ENCODE measurements at places on chromosomes 16 and 17. TPM values are rescaled to one million over a fixed set of nuclear protein-coding genes. Genes with fewer than 3 reads are reported as not detected.

- H3K4me3 ChIP-seq, result no peak overlapping the region
- H3K4me1 ChIP-seq, result no peaks in the 10 kb centered on the region
- H3K36me3 ChIP-seq, result no peaks in the 10 kb centered on the region
- no peaks in the 10 kb centered on the region for H3K27me3 ChIP-seq
- H3K27ac ChIP-seq, result no peak overlapping the region
- DNase-seq, result no peak
Measured at GRCh38 chr16:47060596-47060995, 83.1 kb downstream of the NETO2 start.

- no peak overlapping the region for H3K27ac ChIP-seq
- H3K27me3 ChIP-seq, result no peaks in the 10 kb centered on the region
Measured at GRCh38 chr17:79625706-79626105, 14.9 kb upstream of the RBFOX3 start.

DNA sequence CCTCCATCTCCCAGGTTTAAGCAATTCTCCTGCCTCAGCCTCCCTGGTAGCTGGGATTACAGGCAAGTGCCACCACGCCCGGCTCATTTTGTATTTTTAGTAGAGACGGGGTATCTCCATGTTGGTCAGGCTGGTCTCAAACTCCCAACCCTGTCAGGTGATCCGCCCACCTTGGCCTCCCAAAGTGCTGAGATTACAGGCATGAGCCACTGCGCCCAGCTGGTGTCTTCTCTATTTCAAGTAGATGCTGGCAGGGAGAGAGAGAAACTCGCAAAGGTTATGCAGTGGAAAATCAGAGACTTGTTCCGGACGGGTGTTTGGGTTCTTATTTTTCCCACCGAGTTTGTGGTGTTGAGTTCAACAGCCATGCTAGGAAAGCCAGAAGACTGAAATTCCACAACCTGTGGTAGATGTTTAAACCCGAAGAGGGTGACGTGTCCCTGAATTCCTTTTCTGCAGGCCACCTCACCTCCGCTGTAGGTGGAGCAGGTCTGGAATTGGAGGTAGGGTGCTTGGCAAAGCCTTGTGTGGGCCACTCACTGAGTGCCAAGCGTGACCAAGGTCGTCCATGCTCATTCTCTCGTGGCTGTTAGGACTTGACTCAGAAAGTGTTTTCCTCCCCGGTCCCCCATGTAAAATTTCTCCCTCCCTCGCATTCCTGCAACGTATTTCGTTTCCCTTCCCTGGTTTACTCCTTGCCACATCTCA lies 7.3 kb upstream of the ZDHHC7 start:
- H3K36me3 ChIP-seq, result no peaks in the 10 kb centered on the region
- DNase-seq, result no peak
- no peaks in the 10 kb centered on the region for H3K4me1 ChIP-seq
- no peak overlapping the region for H3K4me3 ChIP-seq
- no peaks in the 10 kb centered on the region for H3K27me3 ChIP-seq

DNA sequence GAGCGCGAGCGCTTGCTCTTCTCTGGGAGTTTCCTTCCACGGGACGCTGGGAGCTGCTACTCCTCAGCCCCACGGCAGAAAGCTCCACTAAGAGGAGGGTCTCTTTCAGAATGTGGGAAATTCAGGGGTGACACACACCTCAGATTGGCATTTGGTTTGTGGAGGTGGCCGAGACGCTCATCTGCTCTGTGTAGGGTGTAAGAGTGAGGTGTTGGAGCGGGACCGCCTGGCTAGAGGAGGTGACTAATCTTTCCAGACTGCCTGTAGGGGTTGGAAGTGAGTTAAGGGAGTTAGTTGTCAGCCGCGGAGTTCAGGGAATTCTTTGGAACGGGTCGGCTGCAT lies 735 bp downstream of the PSMD11 start:
- peak overlapping the region; percentile 97 for H3K4me3 ChIP-seq
- no peak for DNase-seq
- H3K27ac ChIP-seq, result peak overlapping the region; percentile 84

GRCh38 chr17:29787995-29788394 lies 142.0 kb downstream of the SSH2 start:
- DNase-seq, result no peak
- H3K4me1 ChIP-seq, result peaks cover 32% of the 10 kb centered on the region
- H3K4me3 ChIP-seq, result no peak overlapping the region
- no peaks in the 10 kb centered on the region for H3K27me3 ChIP-seq

The TBC1D28 gene
- not detected for total RNA-seq

- no peaks in the 10 kb centered on the region for H3K36me3 ChIP-seq
- no peak overlapping the region for H3K4me3 ChIP-seq
- H3K4me1 ChIP-seq, result peaks cover 85% of the 10 kb centered on the region
- H3K27me3 ChIP-seq, result no peaks in the 10 kb centered on the region
- DNase-seq, result no peak
Measured at GRCh38 chr17:45307290-45308015, 9.4 kb downstream of the MAP3K14 start.

The RPL27 gene
- total RNA-seq, result 1,071 TPM

DNA sequence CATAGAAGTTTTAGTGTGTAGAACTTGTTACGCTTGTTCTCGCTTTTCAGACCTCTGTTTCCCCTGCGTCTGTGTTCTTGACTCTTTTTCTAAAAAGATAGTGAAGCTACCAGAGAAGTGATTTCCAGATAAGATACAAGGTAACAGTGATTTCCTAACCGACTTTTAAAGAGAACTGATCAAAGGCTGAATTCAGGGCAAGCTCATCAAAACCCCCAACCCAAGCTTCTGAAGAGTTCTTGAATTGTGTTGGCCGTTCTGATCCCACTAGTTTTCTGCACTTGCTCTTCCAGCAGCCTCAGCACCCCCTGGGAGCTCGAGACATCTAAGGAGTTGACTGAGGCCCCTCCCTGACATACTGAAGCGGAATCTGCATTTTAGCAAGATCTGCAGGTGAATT lies 12.7 kb upstream of the NSMCE1 start:
- H3K36me3 ChIP-seq, result no peaks in the 10 kb centered on the region
- no peaks in the 10 kb centered on the region for H3K27me3 ChIP-seq
- H3K4me3 ChIP-seq, result no peak overlapping the region
- H3K4me1 ChIP-seq, result peaks cover 4% of the 10 kb centered on the region

DNA sequence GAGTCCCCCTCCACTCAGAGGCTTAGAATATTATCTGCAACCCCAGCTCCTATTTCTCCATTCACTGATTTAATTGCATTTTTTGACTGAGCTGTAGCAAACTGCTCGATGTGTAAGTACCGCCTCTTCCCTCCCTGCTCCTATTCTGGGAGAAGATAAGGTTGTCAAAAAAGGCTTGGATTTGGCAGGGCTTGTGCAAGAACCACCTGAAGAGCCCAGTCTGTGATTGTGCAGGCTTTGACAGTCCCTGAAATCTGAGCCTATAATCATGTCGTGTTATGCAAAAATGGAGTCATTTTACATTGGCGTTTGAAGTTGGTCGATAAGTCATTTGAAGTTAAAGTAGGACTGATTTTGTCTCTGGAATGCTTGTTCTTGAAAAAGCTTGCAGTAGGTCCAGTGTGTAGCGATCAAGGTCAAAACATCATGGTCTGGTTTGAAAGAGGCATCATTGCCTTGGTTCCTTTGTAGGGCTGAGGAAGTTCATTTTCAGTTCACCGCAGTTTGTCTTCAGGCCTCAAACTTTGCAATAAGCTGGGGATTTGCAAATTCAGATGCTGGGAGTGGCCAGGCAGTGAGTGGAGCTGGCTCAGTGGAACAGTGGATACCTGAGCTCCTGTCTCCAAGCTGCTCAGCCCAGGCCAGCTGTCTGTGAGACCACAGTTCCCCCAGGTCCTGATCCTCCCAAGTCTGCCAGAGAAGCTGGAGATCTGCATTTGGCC lies 68.8 kb downstream of the KATNIP start:
- no peaks in the 10 kb centered on the region for H3K4me1 ChIP-seq
- H3K4me3 ChIP-seq, result no peak overlapping the region
- H3K27ac ChIP-seq, result no peak overlapping the region
- H3K27me3 ChIP-seq, result no peaks in the 10 kb centered on the region

GRCh38 chr16:67763066-67763465 lies 43.3 kb downstream of the RANBP10 start:
- no peak overlapping the region for H3K27ac ChIP-seq
- DNase-seq, result no peak
- H3K4me1 ChIP-seq, result peaks cover 4% of the 10 kb centered on the region
- H3K27me3 ChIP-seq, result no peaks in the 10 kb centered on the region
- H3K4me3 ChIP-seq, result no peak overlapping the region
- peaks cover 5% of the 10 kb centered on the region for H3K36me3 ChIP-seq

The SEPTIN12 gene
- total RNA-seq, result not detected

DNA sequence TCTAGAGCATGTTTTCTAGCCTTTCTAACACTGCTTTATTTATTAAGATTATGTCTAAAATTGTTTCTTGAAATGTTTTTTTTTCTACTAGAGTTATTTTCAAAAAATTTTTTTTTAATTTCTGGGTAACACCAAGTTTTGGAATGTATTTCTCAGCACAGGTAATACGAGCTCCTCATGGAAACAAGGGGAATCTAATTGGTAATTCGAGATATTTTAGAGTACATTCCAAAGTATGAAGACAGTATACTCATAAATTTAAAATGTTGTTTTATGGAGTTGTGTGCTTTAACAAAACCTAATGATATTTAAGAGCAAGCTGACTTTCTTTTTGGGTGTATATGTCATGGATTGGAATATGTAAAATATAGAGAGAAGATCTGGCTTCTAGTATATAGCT lies 42.4 kb downstream of the OMG start:
- peaks cover 4% of the 10 kb centered on the region for H3K36me3 ChIP-seq
- peaks cover 15% of the 10 kb centered on the region for H3K4me1 ChIP-seq
- no peaks in the 10 kb centered on the region for H3K27me3 ChIP-seq
- no peak for DNase-seq

The TEKT5 gene
- total RNA-seq, result not detected

The PITPNM3 gene
- total RNA-seq, result 1.2 TPM

The TBC1D3K gene
- not detected for total RNA-seq

The ASGR1 gene
- total RNA-seq, result 1.6 TPM

GRCh38 chr17:7404737-7405349 lies 946 bp upstream of the TMEM256 start:
- H3K4me3 ChIP-seq, result peak overlapping the region; percentile 74
- DNase-seq, result peak; percentile 64
- no peaks in the 10 kb centered on the region for H3K27me3 ChIP-seq
- no peaks in the 10 kb centered on the region for H3K36me3 ChIP-seq

DNA sequence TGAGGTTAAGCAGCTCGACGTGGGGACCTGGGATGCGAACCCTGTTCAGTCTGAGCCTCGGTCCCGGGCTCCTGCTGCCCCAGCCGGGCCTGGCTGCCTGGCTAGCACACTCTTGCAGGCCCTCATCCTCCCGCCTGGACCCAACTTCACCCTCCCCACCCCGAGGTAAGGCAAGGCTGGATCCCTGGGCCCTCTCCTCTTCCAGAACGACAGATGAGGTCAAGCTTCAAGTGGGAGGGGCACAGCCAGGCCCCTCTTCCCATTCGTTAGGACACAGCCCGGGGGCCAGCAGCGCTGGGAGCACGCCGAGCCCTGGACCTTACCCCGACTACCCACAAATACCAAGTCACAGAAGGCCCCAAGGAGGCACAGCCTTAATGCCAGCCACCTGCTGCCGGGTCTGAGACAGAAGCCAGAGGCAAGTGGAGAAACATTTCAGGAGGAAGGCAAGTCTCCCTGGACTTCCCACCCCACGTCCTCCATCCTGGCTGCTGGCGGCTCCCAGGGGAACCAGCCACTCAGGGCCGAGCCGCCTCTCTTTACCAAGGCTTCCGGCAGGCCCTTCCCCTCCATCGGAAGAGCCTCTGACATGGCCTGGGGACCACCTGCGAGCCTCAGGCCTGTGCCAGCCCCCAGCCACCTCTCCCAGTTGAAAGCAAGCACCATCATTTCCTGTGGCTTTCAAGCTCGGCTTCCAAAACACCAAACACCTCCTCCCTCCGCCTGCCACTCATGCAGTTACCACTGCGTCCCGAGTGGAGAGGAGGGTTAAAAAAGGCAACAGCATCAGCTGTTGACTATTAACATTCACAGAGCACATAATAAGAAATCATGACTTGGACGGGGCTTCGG lies 59.9 kb downstream of the RPH3AL start:
- H3K27me3 ChIP-seq, result no peaks in the 10 kb centered on the region
- H3K4me3 ChIP-seq, result no peak overlapping the region
- H3K27ac ChIP-seq, result no peak overlapping the region
- no peaks in the 10 kb centered on the region for H3K4me1 ChIP-seq
- H3K36me3 ChIP-seq, result no peaks in the 10 kb centered on the region

DNA sequence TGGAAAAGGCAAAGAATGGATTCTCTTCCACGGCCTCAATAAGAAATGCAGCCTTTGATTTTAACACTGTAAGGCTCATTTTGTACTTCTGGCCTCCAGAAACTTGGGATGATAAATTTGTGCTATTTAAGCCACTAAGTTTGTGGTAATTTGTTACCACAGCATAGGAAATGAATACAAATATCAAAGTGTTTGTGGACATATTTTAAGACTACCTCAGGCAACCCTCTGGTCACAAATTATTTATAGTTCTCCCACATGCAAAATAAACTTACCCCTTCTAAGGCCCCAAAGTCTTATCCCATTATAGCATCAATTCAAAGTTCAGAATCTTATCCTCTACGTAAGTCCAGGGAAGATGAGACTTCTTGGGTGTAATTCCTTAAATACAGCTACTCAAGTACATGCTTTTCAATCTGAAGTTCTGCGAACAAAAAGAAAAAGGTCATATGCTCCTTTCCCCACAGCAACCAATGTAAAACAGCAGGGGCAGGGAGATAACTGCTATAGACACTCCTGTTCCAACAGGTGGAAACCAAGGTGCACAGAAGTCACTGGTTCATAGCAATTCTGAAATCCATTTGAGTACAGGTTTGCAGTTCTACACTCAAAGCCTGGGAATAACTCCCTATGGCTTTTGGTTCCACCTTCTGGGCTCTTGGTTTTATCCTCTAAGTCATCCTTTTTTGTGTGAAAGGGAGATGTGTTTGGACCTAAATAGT lies 5.4 kb upstream of the EFCAB13 start:
- no peak overlapping the region for H3K27ac ChIP-seq
- H3K36me3 ChIP-seq, result peaks cover 3% of the 10 kb centered on the region
- H3K4me1 ChIP-seq, result peaks cover 10% of the 10 kb centered on the region

The OR3A3 gene
- not detected for total RNA-seq

The PIRT gene
- not detected for total RNA-seq

The ARSG gene
- 3.6 TPM for total RNA-seq

The CACNG1 gene
- total RNA-seq, result not detected

GRCh38 chr17:20979792-20980083 lies 63.1 kb downstream of the USP22 start:
- no peaks in the 10 kb centered on the region for H3K36me3 ChIP-seq
- no peaks in the 10 kb centered on the region for H3K27me3 ChIP-seq
- DNase-seq, result no peak
- H3K27ac ChIP-seq, result no peak overlapping the region

- peak overlapping the region; percentile 87 for H3K4me3 ChIP-seq
- no peaks in the 10 kb centered on the region for H3K27me3 ChIP-seq
- H3K4me1 ChIP-seq, result no peaks in the 10 kb centered on the region
- no peaks in the 10 kb centered on the region for H3K36me3 ChIP-seq
- no peak for DNase-seq
- peak overlapping the region; percentile 93 for H3K27ac ChIP-seq
Measured at GRCh38 chr17:82449131-82449882, 1.2 kb downstream of the CYBC1 start.
